CD4-positive, alpha-beta T cell treated with Interleukin-17A for 4 hours (primary cell): ENCODE measurements at places on chromosomes 6 and 20.

DNA sequence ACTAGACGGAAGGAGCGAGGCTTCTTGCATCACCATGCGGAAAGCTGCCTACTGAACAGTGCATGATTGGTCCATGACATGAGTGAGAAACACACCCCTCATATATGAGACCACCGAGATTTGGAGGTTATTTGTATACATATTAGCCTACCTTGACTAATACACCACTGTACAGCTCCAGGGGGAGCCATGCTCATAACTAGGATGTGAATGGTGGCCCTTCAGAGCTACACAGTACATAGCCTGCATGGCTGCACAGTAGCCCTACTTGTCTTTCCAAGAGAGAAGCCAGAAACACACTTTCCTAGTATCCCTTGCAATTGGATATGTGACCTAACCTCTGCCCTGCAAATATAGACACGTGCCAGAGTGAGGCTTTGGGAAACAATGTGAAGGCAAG is 21.8 kb upstream of the MCUR1 start:
- DNase-seq, result no peak

- no peak for DNase-seq
These were observed 54.8 kb upstream of the GCM1 start for GRCh38 chr6:53203483-53203882.

- no peak for DNase-seq
These were observed 180.1 kb upstream of the PDE10A start for GRCh38 chr6:165843121-165843520.

DNA sequence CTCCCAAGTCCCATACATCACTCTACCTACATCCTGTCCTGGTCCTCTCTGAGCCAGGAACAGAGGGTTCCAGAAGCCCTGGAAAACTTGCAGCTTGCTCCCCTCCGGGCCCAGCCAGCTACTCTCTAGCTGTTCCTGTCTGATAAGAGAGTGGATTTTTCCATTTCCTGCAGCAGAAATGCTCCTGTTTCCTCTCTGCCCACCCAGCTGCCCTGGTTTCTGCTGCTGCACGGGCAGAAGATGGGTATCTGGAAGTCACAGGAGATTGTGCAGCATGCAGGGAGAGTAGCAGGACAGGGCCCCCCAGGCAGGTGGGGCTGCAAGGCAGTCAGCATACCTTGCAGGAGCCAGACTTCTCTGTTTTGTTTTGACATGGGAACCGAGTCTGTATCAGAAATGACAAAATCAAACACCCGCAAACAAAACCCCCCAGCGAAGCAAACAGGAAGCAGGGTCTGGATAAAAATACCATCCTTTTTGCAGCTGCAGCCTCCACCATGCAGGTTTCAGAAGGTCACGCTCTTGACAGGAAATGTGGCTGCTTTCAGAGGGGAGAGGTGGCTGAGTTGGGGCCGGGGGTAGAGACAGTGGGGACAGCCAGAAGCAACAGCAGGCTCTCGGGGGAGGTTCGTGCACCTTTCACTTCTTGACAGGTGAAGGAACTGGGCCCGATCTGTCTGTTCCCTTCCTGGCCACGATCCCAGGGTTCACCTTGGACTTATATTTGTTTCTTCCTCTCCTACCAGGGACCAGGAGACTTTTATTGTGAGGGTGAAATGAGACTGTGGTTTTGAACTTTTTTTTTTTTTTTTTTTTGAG is 50.8 kb upstream of the FAM83D start:
- DNase-seq, result peak; percentile 76

GRCh38 chr6:100881707-100882040 is 545 bp upstream of the ASCC3 start:
- no peak for DNase-seq

DNA sequence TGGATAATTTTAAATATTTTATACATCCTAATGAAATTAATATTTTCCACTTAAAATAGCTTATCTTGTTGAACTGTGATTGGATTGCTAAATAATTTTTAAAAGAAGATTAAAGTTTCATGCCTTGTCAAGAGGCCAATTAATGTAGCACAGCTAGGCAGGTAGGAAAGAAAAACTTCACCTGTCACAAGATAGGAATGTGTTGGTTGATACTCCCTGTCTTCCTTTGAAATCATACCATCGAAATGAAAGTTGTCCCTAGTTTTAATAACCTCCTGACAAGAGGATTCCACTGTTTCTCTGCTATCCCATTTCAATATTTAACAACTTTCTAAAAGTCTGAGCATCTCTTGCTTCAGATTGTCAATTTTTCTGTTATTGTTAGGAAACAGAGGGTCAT is 80.8 kb downstream of the BMP6 start:
- DNase-seq, result no peak

DNA sequence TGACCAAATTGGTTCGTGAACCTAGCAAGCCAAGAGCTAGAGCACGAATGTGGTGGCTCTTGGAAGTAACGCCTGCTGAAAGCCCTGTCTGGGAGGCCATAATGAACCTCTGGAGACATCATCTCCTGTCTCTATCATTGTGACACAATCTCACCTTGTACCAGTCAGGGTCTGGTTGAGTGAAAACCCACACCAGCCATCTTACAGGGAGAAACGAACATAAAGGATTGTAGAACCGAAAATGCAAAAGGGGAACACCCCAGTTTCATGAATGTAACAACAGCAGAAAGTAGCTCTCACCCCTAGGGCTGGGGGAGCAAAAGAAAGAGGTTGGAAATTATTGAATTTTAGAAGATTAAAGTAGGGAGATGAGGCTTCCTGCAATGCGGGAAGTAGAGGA is 50.9 kb upstream of the TAB2 start:
- no peak for DNase-seq

- peak; percentile 87 for DNase-seq
These were observed 7.2 kb upstream of the SERPINB1 start for GRCh38 chr6:2848851-2849250.

DNA sequence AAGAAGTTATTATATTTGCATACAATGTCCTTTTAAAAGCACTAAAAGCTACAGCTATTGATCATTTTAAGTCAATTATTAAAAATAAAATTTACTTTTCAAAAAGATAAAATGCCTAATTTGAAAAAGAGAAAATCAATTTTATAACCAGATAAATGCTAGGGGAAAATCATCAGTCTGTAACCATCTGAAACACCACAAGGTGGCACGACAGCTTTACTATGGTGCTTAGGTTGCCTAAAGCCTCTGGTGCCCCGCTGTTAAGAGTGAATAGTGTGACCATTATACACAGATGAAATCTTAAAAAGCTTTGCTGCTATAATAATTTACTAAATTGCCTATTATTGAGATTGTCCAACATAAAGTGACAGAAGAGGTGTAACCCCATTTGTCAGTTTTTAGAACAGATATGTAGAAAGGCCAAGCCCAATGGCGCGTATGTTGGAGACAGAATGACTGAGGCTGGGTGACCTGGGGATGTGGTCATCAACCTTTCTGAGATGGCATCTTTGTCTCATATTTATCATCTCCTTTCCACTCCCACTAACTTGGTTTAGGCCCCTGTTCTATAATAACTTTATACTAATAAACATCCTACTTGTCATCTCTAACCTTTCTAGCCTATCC is 100.8 kb downstream of the MOXD1 start:
- DNase-seq, result peak; percentile 13

DNA sequence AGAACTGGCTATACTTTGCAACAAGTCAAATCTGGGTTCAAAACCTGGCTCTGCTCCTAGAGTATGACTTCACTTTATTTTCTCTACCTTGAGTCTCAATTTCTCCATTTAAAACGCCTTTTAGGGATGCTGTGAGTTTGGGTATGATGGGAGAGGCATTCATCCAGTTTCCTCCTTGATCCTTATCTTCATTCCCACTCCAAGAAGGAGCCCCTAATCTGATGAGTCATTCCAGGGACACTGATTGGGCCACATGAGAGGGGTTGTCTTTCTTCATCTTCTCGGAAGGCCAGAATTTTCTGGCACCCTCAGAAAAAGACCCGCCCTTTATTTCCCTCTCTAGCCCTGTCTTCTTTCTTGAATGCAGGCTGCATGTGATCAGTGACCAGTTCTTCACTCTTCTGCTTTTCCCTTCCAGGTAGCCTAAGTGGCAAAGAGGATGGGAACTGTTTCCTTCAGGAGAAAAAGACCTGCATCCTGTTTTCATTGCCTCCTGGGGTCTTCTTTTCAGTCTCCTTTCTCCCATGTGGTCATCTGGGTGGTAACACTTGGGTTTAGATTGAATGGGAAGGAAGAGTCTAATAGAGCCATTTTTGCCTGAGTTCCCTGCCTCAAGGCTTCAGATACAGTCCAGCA is 32.1 kb upstream of the PNRC1 start:
- DNase-seq, result no peak

DNA sequence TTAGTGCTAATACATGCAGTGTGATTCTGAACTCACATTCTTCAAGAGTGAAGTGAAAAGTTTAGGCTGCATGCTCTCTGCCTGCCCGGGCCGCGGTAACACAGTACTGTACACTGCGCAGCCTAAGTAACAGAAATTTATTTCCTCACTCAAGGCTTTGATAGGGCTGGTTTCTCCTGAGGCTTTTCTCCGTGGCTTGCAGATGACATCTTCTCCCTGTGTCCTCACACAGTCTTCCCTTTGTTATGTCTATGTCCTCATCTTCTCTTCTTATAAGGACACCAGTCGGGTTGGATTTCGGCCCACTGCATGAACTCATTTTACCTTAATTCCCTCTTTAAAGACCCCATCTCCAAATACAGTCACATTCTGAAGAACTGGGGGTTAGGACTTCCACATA is 51.1 kb upstream of the TMEM170B start:
- DNase-seq, result no peak

DNA sequence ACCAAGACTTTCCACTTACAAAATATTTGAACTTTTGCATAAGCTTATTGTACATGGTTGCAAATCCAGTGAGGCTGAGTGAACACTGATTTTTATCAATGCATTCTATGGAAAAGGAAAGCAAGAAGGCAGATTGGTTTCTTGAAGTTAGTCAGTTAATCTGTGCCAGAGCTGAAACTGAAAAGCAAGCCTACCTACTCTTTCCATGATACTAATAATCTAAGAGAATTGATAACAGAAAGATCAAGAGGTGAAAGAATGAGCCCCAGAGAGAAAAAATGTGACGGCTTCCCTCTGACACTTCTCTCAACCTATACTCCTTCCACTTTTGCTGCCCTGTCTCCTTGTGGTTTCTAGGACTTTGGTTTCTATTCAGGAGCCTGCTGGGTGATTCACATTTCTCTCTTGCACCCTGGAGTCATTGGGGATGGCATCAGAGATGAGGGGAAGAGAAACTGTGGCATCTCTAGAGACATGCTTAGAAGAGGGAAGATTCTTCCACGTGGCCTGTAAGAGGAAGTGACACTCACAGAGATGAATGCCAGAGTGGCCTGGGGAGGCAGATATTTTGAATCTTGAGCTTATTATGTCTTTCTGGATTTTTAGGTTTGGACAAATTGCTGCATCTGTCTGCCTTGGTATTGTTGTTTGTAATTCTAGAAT is 158.6 kb upstream of the RIMS1 start:
- DNase-seq, result no peak

- no peak for DNase-seq
These were observed 29.8 kb downstream of the KIF6 start for GRCh38 chr6:39695447-39695846.

DNA sequence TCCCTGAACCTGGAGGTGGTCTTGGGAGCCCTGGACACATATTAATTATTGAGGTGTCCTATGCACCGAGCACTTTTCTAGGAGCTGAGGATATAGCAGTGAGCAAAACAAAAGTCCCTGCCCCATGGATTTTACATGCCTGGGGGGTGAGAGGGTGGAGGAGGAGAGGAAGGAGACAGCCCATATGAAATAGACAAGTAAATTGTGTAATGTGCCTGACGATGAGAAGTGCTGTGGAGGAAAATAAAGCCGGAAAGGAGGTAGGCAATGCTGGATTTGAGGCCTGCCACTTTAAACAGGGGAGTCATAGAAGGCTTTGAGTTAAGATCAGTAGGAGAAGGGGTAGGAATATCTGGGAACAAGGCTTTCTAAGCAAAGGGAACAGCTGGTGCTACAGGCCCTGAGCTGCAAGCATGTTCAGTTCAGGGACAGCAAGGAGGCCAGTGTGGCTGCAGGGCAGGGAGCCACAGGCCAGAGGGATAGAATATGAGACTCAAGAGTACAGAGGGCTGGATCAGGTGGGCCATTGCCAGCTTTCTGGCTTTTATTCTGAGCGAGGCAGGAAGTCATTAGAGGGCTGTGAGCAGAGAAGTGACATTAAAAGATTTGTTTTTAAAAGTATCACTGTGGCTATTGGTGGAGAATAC is 19.1 kb upstream of the MYLIP start:
- no peak for DNase-seq

DNA sequence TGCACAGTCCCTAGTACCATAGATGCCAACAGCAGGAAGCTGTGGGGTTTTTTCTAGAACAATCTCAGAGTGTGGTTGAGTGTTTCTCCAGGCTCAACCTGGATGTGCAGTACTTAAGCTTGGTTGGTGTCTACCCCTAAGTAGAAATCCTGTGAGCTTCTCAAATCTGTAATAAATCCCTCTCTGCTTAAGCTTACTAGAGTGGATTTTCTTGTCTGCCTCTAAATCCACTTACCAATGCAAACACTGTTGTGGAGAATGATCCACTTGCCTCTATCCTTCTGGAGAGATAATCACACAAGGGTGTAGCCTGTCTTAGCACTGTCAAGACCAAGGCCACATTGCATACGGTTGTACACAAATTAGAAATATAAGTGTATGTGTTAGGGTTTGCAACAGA is 43.3 kb upstream of the CLIC5 start:
- DNase-seq, result no peak

DNA sequence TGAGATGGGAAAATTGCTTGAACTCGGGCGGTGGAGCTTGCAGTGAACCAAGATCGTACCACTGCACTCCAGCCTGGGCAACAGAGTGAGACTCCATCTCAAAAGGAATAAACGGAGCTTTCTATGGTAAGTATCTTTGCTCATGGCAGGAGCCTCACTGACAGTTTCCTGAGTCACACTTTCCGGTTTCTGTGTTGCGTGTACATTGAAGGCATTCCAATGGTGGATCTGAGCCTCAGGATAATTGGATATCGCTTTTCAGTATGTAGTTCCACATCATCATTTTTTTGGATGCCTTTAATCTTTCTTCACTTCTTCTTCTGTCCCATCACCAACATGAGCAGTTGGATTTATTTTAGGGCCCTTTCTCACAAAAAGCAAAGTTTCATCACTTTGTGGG is 28.6 kb upstream of the GTSF1L start:
- no peak for DNase-seq
